ENCODE measurements at places on chromosomes 11 and 22.

- DNase-seq = no peak
Measured at GRCh38 chr11:77052518-77052917, 14.3 kb upstream of the CAPN5 start.

DNA sequence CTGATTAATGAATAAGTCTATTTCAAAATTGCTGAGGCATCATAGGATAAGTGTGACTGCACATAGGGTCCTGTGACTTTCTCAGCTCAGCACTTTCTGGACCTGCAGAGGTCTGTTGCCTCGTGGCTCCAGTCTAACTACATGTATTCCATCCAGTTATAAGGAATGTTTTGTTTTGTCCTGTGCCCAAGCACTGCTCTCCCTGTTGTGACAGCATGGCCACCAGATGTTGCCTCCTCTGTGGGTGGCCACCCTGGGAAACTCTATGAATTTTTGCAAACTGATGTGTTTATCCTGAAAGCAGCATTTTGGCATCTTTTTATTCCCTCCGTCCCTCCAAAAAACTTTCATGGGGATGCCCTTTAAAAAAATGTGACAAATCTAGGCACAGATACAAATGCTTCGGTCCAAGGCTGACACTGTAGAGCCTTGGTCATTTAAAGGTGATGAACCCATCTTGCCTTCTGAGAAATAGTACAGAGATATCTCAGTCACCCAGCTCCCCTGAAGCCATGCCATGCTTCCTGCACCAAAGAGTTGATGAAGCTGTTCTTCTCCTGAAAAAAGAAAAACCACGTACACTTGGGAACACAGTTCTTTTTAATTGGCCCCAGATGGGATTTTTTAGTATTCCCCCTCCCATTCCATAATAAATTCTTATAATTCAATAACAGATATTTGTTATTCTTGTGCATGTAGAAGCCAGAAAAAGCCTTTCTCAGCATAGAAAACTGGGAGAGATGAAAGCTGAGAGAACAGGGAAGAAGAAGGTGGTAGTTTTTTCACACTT, 72.6 kb downstream of the CCDC34 start:
- DNase-seq = no peak

DNA sequence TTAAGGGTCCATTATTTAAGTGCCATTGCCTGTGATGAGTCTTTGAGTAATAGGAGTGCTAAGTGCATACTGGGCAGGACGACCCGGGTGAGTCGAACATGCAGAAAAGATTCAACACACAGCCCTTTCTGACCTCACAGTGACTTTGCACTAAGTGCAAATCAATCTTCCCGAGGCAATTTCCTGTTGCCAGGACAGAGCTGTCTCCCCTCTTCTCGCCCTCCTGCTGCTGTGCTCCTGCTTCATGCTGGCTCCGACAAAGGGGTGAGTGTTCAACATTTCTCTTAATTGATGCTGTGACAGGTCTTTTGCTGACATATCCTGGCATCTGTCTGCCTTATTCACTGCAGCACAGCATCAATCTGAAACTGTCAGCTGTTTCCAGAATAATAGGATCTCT, 42.0 kb downstream of the MCHR1 start:
- DNase-seq = no peak

- DNase-seq = no peak
Measured at GRCh38 chr11:110182886-110183285, 89.7 kb downstream of the ZC3H12C start.

DNA sequence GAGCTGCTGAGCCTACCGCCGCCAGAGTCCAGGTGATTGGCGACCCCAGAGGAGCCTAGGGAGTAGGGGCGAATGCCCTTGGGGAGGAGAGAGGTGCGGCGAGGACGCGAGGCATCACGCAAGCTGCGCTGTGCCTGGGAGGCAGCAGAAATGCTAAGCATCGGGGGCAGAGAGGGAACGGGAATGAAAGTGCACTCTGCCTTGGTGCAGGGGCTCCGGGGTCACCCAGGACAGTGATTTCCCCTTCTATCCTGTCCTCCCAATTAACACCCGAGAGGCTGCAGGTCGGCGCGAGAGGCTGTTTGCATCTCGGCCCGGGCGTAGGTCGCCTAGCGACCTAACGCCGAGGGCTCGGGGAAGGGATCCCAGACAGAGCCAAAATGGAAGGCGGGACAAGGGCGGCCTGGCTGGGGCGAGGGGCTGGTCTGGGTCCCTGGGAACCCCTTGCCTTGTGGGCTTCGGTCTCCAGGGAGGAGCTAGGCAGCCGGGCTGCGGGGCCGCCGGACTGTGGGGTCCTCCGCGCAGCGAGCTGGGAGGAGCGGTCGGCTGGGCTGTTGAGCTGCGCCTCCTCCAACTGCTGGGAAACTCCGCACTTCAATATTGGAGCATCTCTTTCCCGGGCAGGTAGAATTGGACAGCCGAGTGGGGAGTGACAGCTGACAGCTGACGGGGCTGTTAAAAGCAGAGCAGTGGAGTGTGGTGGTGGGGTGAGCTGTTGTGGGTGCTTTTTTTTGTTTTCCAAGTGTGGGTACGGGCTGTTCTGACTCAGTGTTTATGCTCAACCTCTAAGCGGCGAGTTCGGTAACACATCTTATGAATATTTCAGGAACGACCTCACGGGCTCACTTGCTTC, 657 bp downstream of the ELMOD1 start:
- DNase-seq = no peak

GRCh38 chr11:70220136-70220535, 17.0 kb downstream of the FADD start:
- DNase-seq = no peak

DNA sequence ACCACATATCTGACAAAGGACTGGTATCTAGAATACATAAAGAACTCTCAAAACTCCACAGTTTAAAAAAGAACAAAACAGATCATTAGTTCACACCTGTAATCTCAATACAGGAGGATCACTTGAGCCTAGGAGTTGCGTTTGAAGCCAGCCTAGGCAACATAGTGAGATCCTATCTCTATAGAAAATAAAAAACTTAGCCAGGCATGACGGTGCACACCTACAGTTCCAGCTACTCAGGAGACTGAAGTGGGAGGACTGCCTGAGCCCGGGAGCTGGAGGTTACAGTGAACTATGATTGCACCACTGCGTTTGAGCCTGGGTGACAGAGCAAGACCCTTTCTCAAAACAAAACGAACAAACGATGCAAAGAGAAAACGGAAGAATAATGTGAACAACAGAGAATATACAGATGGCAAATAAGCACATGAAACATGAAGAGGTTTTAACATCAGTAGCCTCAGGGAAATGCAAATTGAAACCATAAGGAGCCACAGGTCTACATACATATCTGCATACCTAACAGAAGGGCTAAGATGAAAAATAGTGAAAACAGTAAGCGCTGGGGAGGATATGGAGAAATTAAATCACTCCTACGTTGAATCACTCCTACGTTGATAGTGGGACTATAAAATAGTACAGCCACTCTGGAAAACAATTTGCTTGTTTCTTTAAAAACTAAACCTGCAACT, 70.7 kb downstream of the DGCR2 start:
- DNase-seq = no peak

- DNase-seq = no peak
Measured at GRCh38 chr11:123588117-123588863, 66.1 kb downstream of the SCN3B start.

GRCh38 chr11:69637941-69638871, 2.8 kb upstream of the CCND1 start:
- peak; percentile 66 for DNase-seq
